NCI-H1105 (cell line): ENCODE measurements at places on chromosomes 2 and 18.

GRCh38 chr2:127420039-127420864 is 2.0 kb downstream of the PROC start:
- DNase-seq = no peak

DNA sequence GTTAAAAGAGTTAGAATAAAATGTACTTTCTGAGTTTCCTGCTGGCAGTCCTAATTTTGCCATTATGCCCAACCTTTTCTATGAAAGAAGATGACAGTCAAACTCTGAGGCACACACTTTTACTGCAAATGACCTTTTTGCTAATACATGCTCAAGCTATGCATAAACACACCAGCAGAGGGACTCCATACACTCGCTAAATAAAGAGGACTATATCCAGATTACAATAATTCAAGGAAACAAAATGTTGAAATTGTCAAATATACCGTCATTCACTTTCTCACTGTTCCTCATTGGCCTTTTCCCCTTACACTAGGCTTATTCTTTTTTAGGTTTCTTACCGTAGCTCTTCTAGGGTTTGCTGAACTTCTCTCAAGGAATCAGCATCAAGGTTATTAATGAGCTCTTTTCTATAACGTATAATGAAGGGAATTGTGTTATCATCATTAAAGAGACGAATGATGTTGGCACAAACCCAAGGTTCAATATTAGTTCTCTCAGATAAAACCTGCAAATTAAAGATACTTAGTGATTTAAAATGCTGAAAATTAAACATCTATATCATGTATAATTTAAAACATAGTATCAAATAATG is 25.7 kb downstream of the SRBD1 start:
- DNase-seq = no peak

DNA sequence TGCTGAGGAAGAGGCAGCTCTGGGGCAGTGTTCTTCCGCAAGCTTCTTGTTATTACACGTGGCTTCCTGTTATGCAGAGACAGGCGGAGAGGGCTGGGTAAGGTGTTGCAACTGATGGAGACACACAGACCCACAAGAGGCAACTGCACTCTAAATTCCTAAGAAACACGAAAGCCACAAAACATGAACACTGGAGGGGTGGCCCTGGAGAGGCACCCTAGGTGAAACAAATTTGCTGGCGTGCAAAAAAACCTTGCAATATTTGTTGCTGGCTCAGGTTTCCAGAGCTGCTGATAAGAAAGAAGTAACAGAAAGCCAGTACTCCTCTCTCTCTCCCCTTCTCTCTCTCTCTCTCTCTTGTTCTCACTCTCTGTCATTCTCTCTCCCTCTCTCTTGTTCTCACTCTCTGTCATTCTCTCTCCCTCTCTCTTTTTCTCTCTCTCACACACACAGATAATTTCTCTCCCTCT is 31.8 kb downstream of the ARHGAP25 start:
- DNase-seq = no peak

DNA sequence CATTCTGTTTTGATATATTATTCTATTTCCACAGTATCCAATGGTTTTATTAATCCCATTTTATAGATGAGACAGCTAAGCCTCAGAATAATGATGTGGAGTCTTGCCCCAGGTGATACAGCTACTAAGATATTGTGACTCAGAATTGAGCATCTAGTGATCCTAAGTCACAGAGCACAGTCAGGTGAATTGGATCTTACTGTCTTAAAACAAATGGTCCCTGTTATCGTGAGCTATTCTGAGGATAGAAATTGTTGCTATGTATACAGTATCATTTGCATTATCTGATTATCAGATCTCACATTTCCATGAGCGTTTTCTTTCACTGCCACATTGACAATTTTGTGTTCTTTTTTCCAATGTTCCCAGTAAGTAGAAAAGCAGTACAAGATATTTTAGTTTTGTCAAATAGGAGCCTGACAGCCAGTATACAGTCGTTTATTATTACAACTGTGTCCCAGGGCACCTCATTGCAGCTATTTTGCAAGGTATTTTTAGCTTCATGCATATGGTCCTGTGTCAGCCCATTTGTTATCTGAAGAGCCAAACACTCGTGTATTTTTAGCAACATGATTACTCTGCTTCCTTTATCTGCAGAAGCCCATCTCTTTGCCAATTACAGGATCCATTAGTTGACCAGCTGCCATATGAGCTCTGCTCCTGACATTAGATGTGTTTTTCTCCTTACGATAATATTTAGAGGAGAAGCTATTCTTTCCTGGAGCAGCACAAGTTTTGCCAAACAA is 25.1 kb upstream of the SGPP2 start:
- peak; percentile 77 for DNase-seq

DNA sequence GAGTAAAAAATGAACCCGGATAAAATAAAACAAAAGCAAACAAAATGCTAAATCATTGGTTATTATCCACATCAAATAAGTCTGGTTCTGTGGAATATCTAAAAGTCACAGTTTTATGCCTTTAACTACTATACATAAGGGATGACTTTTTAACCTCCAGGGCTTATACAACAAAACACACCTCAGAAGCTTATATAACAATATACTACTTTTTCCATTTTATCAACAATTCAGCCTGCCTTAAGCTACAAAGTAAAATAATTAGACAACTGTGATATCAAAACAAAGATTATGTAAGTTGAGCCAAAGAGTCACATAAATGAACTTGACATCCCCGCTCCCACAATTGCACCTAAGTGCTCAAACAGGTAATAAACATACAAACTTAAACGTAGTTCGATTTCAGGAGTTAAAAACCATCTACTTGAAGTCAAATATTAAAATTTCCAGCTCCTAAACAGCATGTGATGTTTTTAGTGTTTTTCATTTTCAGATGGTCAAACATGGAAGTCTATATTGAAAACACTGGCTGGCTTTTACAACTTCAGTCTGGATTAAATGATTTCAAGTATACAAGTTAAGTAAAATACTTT is 54.7 kb downstream of the ATIC start:
- DNase-seq = no peak

- DNase-seq = no peak
Measured at GRCh38 chr2:37090019-37090477, 5.7 kb downstream of the GPATCH11 start.

- no peak for DNase-seq
Measured at GRCh38 chr2:190043441-190043840, 19.1 kb downstream of the MSTN start.

DNA sequence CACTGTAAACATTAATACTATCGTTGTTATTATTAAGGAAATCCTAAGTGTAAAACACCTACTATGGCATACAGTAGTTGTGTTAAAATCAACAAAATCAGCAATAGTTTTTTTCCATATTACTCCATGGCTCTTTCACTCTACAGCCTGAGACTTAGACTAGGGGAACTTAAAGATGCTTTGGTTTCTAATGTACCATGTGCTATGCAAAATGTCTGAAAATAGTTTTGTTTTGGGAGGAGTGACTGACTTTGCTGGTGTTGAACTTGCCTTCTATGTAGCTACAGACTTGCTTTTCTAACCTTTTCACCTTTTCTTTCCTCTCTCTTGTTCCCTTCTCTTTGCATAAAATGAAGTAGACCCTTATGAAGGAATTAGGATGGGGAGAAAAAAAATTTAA is 159.0 kb upstream of the CCDC195 start:
- DNase-seq = no peak

- no peak for DNase-seq
Measured at GRCh38 chr2:174693344-174693743, 70.9 kb downstream of the CHRNA1 start.

GRCh38 chr18:57267368-57267925 is 84.9 kb upstream of the ST8SIA3 start:
- no peak for DNase-seq

DNA sequence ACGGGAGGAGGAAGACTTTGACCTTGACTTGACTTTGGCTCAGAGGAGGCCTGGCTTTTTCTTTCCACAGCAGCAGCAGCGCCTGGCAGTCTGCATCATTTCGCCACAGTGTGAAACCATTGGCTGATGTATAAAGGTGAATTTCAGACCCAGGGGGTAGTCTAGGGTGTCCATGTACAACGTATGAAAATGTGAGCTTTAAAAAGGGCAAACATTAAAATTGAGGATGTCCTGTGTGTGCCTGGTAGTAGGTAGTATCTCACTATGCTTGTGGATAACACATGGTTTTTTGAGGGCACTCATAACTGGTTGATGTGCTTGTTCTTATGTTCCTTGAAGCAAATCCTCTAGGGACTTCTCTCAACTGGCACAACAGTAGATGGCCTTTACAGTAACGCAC is 86.1 kb downstream of the LPIN1 start:
- no peak for DNase-seq
